ENCODE measurements at places on chromosomes 4 and X.

GRCh38 chrX:8201896-8202331 is 30.8 kb upstream of the VCX2 start:
- DNase-seq = no peak

GRCh38 chrX:149563359-149563758 is 13.6 kb upstream of the HSFX3 start:
- no peak for DNase-seq

GRCh38 chr4:19748519-19749479 is 502.9 kb upstream of the SLIT2 start:
- DNase-seq = no peak

- no peak for DNase-seq
Measured at GRCh38 chrX:107507093-107507743, 57.8 kb downstream of the FRMPD3 start.

DNA sequence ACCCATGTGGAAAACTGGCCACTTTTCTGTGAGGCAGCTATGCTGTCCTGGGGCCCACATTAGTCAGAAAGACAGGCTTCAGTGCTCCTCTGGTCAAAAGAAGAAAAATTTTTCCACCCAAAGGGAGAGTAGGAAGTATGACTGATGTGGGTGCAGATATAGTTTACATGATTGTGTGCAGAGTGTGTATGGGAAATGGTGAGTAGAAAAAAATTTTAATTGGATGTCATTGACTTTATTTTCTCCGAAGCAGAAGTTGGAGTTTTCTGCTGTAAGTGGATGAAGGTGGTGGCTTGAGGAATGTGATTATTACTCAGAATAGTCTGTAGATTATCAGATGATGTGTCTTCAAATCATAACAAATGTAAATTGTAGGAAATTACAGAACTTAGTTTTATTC is 241.5 kb upstream of the IGFBP7 start:
- DNase-seq = no peak

Measured in stimulated activated CD4-positive, alpha-beta T cell treated with anti-CD3 and anti-CD28 coated beads, Interleukin-1b, Interleukin-23, amount 100 ng/mL, for 1 hour (primary cell).